ENCODE measurements at places on chromosomes 11 and 22. TPM values are rescaled to one million over a fixed set of nuclear protein-coding genes. Genes with fewer than 3 reads are reported as not detected.

- peaks cover 69% of the 10 kb centered on the region for H3K27me3 ChIP-seq
- no peaks in the 10 kb centered on the region for H3K36me3 ChIP-seq
- DNase-seq: no peak
- no peaks in the 10 kb centered on the region for H3K4me1 ChIP-seq
- no peak overlapping the region for H3K4me3 ChIP-seq
These were observed 11.2 kb downstream of the PNPLA5 start for GRCh38 chr22:43880541-43880991.

The CRYAB gene
- 6,704 TPM for total RNA-seq

The OR8D4 gene
- total RNA-seq: not detected

DNA sequence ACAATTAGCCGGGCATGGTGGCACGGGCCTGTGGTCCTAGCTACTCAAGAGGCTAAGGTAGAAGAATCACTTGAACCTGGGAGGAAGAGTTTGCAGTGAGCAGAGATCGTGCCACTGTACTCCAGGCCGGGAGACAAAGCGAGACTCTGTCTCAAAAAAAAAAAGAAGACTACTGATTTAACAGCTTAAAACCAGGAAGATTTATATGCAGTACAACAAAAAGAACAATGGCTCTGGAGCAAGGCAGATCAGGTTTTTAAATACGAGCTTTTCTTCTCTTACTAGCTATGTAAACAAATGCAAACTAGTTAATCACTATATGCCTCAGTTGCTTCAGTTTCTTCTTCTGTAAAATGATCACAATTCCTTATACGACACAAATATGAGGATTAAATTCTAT, 6.9 kb downstream of the FAM168A start:
- no peak for DNase-seq
- H3K27me3 ChIP-seq: no peaks in the 10 kb centered on the region
- no peak overlapping the region for H3K4me3 ChIP-seq
- no peak overlapping the region for H3K27ac ChIP-seq

The MRGPRX3 gene
- total RNA-seq: not detected

- no peak overlapping the region for H3K4me3 ChIP-seq
- no peaks in the 10 kb centered on the region for H3K4me1 ChIP-seq
- no peaks in the 10 kb centered on the region for H3K36me3 ChIP-seq
- DNase-seq: no peak
These were observed 207.8 kb downstream of the RAB38 start for GRCh38 chr11:87967459-87967858.

DNA sequence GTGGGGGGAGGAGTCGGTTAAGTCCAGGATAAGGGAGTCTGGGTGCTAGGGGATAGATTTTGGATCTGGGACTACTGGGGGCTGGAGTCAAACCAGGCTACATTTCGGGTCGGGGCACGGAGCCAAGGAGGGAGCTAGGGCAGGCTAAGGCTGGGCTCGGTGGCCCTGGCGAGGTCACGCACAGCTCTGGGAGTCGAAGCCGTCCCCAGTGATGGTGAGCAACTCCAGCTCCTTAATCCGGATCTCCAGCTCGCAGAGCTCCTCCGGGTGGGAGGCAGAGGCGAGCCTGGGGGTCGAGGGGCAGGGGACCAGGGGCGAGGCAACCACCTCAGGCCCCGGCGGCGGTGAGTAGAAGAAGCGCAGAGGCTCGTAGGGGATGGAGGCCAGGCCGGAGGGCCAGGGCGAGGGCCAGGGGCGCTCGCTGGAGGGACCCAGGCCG, 544 bp downstream of the C11orf91 start:
- H3K4me1 ChIP-seq: peaks cover 97% of the 10 kb centered on the region
- H3K4me3 ChIP-seq: peak overlapping the region; percentile 69
- DNase-seq: peak; percentile 57
- H3K36me3 ChIP-seq: peaks cover 2% of the 10 kb centered on the region
- H3K27ac ChIP-seq: peak overlapping the region; percentile 89

The ELFN2 gene
- not detected for total RNA-seq

GRCh38 chr11:129945373-129945772, 50.0 kb upstream of the NFRKB start:
- H3K4me1 ChIP-seq: peaks cover 4% of the 10 kb centered on the region
- no peak for DNase-seq
- peaks cover 51% of the 10 kb centered on the region for H3K36me3 ChIP-seq
- H3K27me3 ChIP-seq: no peaks in the 10 kb centered on the region
- H3K4me3 ChIP-seq: no peak overlapping the region
- H3K27ac ChIP-seq: no peak overlapping the region

DNA sequence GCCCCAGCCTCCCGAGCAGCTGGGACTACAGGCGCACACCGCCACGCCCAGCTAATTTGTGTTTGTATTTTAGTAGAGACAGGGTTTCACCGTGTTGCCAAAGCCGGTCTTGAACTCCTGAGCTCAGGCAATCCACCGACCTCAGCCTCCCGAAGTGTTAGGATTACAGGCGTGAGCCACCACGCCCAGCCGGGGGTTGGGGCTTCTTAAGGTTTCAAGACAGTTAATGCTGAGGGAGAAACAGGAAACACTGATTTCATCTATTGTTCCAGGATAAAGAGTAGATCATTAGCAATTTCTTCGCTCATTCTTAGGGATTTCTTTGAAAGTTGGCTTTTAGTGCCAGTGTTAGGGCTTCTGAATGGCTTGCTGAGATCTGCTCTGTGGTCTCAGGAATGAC, 21.2 kb upstream of the CLMP start:
- no peaks in the 10 kb centered on the region for H3K36me3 ChIP-seq
- peaks cover 68% of the 10 kb centered on the region for H3K27me3 ChIP-seq
- no peaks in the 10 kb centered on the region for H3K4me1 ChIP-seq
- no peak overlapping the region for H3K4me3 ChIP-seq
- no peak for DNase-seq

The GLYAT gene
- total RNA-seq: not detected

The ZMAT5 gene
- total RNA-seq: 20.6 TPM

The LRRC10B gene
- total RNA-seq: 0.88 TPM

The SAA1 gene
- not detected for total RNA-seq

DNA sequence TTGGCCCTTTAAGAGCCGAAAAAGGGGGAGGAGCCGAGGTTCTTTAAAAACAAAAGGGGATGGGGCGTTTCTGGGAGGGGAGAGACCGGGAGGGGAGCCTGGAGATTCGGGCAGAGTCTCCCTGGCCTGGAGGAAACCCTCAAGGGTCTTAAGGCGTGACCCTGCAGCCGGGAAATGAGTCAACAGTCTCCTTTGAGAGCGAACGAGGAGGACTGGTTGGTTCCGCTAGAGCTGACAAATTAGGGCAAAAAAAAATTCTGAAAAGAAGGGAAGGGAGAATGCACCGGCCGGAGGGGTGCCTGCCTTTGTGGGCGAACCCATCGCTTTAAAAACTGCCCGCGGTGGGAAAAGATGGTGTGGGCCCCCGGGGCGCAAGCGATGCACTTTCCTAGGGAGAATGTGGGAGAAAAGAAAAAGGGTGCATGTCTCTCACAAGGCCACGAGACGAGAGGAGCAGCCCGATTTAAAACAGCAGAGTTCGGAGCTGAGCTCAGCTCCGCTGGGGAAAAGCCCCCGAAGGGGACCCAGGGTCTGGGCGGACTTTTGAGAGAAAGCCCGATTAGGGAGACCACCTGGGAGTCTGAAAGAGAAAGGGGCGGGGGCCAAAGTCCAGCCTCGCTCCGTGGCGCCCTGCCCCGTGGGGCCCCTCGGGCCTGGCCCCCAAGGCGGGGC, 874 bp downstream of the ZFTA start:
- peaks cover 66% of the 10 kb centered on the region for H3K4me1 ChIP-seq
- H3K27me3 ChIP-seq: no peaks in the 10 kb centered on the region
- peak; percentile 63 for DNase-seq

DNA sequence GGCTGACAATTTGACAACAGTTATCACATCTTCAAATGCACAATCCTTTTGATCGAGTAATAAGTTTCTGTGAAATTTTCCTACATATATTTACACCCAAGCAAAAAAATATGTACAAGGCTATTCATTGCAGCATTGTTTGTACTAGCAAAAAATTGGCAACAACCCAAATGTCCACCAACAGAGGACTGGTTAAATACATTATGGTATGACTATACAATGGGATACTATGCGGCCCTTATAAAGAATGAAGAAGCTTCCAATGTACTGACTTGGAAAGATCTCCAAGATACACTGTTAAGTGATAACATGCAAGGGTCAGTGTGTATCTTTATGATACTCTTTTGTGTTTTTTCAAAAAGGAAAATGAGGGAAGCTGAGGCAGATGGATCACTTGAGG, 8.2 kb upstream of the P2RY2 start:
- H3K27me3 ChIP-seq: no peaks in the 10 kb centered on the region
- no peak overlapping the region for H3K4me3 ChIP-seq
- no peak for DNase-seq
- peaks cover 12% of the 10 kb centered on the region for H3K4me1 ChIP-seq

- H3K4me1 ChIP-seq: peaks cover 32% of the 10 kb centered on the region
- H3K4me3 ChIP-seq: no peak overlapping the region
- no peaks in the 10 kb centered on the region for H3K27me3 ChIP-seq
- DNase-seq: no peak
- H3K36me3 ChIP-seq: peaks cover 8% of the 10 kb centered on the region
These were observed 14.7 kb downstream of the ZBTB44 start for GRCh38 chr11:130299978-130300377.

The C11orf52 gene
- total RNA-seq: 1.2 TPM

DNA sequence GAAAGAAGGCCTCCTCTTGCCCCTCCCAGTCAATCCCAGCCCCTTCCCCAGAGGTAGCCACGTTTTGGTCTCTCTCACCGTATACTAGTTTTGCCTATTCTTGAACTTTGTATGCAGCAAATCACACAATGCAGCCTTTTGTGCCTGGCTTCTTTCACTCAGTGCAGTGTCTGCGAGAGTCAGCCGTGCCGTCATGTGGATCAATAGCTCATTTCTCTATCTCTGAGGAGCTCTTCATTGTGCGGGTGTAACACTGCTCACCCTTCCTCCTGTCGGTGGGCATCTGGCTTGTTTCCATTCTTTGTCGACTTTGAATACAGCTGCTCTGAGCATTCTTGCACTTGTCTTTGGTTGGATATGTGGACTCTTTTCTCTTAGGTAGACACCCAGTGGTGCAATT, 146.5 kb downstream of the CACNA1I start:
- H3K36me3 ChIP-seq: no peaks in the 10 kb centered on the region
- H3K4me1 ChIP-seq: no peaks in the 10 kb centered on the region
- H3K27ac ChIP-seq: no peak overlapping the region
- DNase-seq: no peak
- H3K4me3 ChIP-seq: no peak overlapping the region

- peaks cover 78% of the 10 kb centered on the region for H3K27me3 ChIP-seq
- H3K4me3 ChIP-seq: no peak overlapping the region
- H3K4me1 ChIP-seq: no peaks in the 10 kb centered on the region
- H3K36me3 ChIP-seq: no peaks in the 10 kb centered on the region
- no peak for DNase-seq
- H3K27ac ChIP-seq: no peak overlapping the region
These were observed 30.6 kb downstream of the KIRREL3 start for GRCh38 chr11:126969865-126970479.

- no peaks in the 10 kb centered on the region for H3K4me1 ChIP-seq
- H3K27ac ChIP-seq: no peak overlapping the region
- no peak overlapping the region for H3K4me3 ChIP-seq
These were observed 416.5 kb downstream of the GUCY1A2 start for GRCh38 chr11:106601684-106602297.

- peak overlapping the region; percentile 92 for H3K4me3 ChIP-seq
- peaks cover 91% of the 10 kb centered on the region for H3K4me1 ChIP-seq
- H3K27ac ChIP-seq: peak overlapping the region; percentile 98
- no peaks in the 10 kb centered on the region for H3K36me3 ChIP-seq
These were observed 3.2 kb downstream of the ARHGEF12 start for GRCh38 chr11:120339394-120339890.

DNA sequence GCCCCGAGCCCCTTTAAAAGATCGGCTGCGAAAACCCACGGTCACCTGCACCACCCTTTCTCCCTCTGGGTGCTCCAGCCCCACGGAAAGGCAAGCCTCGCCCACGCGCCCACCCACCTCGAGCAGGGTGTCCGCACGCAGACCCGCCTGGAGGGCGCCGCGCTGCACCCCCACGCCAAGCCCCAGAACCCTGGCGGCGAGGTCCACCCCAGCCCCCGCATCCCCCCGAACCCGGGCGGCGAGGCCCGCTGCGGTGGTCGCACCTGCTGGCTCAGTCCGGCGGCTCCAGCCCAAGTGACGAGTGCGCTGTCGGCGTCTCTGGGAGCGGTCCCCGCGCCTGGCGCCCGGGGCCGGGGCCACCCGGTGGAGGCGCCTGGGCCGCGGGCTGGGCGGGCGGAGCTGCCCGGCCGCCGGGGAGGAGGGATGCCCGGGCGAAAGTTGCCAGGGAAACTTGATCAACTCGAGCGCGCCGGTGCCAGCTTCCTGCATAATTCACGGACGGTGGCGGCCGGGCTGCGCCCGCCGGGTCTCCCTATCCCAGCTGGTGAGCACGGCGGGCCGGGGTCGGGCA, 1.1 kb downstream of the SHANK2 start:
- no peaks in the 10 kb centered on the region for H3K36me3 ChIP-seq
- peaks cover 37% of the 10 kb centered on the region for H3K4me1 ChIP-seq
- H3K27me3 ChIP-seq: peaks cover 100% of the 10 kb centered on the region
- no peak for DNase-seq
- no peak overlapping the region for H3K27ac ChIP-seq

DNA sequence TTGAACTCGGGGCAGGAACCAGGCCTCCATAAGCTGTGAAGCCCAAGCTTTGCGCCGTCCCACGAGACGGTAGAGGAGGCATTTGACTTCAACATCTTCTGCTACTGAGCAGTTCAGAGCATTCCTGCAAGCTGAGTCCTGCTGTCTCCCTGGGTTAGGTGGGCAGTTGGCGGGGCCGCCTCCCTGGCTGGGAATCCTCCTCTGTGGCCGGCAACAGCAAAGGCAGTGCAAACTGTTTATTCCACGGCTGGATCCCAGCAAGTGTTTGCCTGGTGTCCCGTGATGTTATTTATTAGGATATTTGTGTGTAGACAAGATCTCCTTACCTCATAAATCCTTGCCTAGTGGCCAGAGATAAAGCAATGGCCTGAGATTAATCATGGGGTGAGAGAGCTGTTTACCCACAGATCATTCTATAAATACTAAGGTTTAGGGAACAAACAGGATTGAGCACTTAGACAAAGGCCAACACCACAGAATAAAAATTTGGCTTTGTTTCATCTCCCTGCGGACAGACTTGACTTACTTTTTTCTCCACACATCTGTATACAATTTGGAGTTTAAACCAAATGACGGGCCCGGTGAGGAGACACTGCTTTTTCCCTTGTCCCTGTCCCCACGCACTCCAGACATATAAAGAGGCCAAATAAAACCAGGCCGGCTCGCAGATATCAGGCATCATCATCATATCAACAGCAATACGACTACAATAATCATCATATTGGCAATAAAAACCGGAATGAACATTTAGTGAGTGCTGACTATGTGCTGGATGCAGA, 63.4 kb downstream of the NAT10 start:
- H3K27me3 ChIP-seq: peaks cover 8% of the 10 kb centered on the region
- H3K4me3 ChIP-seq: no peak overlapping the region
- H3K4me1 ChIP-seq: peaks cover 5% of the 10 kb centered on the region
- H3K36me3 ChIP-seq: peaks cover 26% of the 10 kb centered on the region
- no peak overlapping the region for H3K27ac ChIP-seq

The BCL2L13 gene
- total RNA-seq: 111 TPM

DNA sequence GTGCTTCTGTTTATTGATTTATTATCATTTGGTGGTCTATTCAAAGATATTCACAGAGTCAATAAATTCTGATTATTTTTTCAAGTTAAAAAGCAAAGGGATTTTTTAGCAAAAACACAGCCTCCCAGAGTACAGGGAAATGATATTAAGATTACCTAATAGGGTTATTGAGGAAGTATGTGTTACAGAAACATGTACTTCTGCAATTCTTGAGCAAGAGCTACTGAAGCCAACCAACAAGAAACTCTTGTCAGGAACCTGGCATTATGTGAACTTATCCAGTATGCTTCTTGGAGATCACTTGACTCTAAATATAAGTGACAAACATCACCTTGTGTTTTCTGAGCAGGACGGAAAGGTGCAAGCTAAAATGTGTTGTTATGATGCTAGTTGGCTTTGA, 42.0 kb upstream of the CARD18 start:
- no peak overlapping the region for H3K4me3 ChIP-seq
- no peak overlapping the region for H3K27ac ChIP-seq
- H3K27me3 ChIP-seq: no peaks in the 10 kb centered on the region
